Ovary (tissue), 10 donors: ENCODE measurements at places on chromosomes 6 and 20.

- no peak for DNase-seq
Measured at GRCh38 chr20:57600320-57601210, 19.7 kb downstream of the ZBP1 start.

GRCh38 chr20:43839793-43840199 is 74.9 kb upstream of the TOX2 start:
- no peak for DNase-seq

DNA sequence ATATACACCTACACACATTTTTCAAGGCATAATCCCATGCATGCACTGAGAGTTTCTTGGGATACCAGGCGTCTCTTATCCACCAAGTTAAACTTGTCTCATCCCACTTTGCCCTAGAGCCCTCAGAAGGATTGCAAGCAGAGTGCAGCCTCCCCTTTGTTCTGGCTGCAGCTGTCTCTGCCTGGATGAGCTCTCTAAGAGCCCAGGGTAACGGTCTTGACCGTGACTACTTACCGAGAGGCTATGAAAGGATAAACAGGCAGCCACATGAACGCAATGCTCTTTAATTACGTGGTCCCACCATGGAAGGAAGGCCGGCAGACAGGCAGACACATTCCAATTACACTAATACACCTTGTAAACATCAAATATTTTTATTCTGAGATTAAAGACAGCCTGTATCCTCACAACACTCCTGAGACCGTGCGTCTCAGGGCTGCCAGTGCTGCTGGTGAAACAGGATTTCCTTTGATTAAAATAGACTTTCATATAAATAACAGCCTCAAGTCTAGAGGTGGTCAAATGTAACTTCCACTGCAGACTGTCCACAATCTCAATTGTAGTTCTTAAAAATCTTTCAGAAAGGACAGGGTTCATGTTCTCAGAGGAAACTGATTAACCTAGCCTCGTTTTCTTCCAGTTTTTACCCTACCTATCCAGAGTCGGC is 210.0 kb upstream of the PRDM1 start:
- no peak for DNase-seq

- DNase-seq: no peak
Measured at GRCh38 chr20:57461726-57462125, 63.2 kb downstream of the CTCFL start.

GRCh38 chr6:113782636-113783035 is 74.5 kb upstream of the MARCKS start:
- DNase-seq: no peak

GRCh38 chr6:164021589-164022250 is 607.2 kb downstream of the QKI start:
- DNase-seq: no peak

GRCh38 chr6:149833651-149834050 is 30.5 kb downstream of the LRP11 start:
- DNase-seq: no peak

- DNase-seq: no peak
Measured at GRCh38 chr6:31614075-31614619, 887 bp upstream of the AIF1 start.

GRCh38 chr6:110013386-110013785 is 35.3 kb downstream of the GPR6 start:
- DNase-seq: no peak

GRCh38 chr6:35397806-35398418 is 54.2 kb upstream of the FANCE start:
- no peak for DNase-seq

- DNase-seq: no peak
Measured at GRCh38 chr20:20075032-20075431, 22.7 kb downstream of the CFAP61 start.

DNA sequence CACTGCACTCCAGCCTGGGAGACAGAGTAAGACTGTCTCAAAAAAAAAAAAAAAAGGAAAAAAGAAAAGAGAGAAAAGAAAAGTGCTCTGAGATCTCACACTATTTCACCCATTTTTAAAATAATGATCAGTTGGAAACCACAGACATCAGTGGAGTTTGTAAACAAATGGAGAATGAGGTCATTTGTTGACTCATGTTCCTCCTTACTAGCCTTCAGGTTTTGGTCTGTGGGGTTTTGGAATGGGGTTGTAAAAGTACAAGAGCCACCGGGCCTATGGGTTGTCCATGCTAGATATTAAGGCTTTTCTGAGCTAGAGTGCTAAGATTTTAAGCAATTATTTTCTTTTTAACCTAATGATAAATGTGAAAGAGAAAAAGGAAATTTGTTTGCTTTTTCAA is 104.4 kb upstream of the PRL start:
- DNase-seq: no peak

- DNase-seq: no peak
Measured at GRCh38 chr6:140601021-140601808, 1226.8 kb upstream of the CITED2 start.

- DNase-seq: no peak
Measured at GRCh38 chr20:37737826-37738420, 44.1 kb downstream of the CTNNBL1 start.

- no peak for DNase-seq
Measured at GRCh38 chr6:71292001-71292400, 3.4 kb downstream of the OGFRL1 start.

- no peak for DNase-seq
Measured at GRCh38 chr6:131101911-131102680, 33.2 kb upstream of the AKAP7 start.
